ENCODE measurements at places on chromosomes 2 and 18.

- no peak for DNase-seq
These were observed 828.0 kb downstream of the SLC4A3 start for GRCh38 chr2:220455351-220455990.

- DNase-seq, result no peak
These were observed 878.8 kb downstream of the RNF144A start for GRCh38 chr2:7795778-7796563.

- DNase-seq, result no peak
These were observed 37.5 kb upstream of the L3MBTL4 start for GRCh38 chr18:6452194-6452593.

DNA sequence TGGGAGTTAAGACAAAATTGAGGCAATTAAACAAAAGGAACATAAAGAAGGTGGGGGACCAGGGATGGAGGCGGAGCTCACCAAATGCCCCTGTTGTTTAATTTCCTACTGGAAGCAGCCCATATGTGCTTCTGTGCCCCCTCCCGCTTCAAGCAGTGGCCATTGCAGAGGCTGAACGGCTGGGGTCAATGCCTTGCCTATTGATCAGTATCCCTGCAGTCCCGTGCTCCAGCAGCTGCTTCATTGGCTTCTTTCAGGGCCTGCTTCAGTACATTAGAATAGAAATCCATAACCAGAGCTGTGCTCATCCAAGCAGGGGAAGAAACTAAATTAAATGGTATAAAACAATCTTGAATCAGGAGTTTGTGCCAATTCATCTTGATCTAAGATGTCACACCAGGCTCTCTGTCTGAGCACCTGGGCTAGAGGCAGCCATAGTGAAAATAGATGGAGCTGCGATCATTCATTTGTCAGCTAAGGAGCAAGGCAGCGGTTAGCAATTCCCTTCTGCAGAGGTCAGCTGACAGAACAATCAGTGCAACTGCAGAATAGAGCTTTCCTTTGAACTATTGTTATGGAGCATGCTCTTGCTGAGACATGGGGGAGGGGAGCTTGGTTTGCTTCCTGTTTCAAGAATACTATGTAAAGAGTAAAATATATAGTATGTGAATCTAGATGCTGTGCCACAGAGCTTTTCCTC, 222.4 kb downstream of the WDR7 start:
- peak; percentile 46 for DNase-seq

- DNase-seq, result peak; percentile 54
These were observed at the start of gene REEP1 for GRCh38 chr2:86337244-86337835. TSS of gene REEP1 (minus strand) at chr2:86337626. CDS start at chr2:86337510, 116 bp downstream.

DNA sequence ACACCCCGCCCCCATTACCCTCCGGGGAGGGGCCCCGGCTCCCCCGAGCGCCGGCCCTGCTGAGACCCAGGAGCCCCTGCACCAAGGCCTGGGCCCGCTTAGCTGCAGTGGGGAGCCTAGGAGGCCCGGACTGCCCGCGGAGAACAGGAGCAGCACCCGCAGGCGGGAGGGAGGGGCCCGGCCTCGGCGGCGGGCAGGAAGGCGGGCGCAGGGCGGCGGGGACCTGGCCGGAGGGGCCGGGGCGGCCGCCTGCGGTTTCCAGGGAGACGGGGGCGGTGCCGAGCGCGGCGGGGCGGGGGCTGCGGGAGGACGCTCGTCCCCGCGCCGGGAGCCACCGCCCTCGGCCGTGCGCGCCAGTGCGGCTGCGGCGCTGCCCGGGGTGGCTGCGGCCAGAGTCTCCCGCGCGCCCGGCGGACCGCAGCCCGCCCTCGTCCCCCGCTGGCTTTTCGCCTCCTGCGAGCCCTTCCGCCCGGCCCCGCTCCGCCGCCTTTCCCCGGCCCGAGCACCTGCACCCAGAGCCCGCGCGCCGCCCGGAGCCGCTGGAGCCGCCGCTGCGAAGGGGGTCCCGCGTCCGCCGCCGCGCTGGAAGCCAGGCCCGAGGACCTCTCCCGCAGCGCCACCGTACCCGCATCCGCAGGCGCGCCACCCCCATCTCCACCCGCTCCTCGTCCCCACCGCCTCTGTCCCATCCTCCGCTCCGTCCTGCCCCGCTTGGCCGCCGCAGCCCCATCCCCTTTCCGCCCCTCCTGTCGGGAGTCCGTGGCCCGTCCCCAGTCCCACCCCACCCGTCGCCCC, 17.2 kb downstream of the GPC1 start:
- peak; percentile 59 for DNase-seq

DNA sequence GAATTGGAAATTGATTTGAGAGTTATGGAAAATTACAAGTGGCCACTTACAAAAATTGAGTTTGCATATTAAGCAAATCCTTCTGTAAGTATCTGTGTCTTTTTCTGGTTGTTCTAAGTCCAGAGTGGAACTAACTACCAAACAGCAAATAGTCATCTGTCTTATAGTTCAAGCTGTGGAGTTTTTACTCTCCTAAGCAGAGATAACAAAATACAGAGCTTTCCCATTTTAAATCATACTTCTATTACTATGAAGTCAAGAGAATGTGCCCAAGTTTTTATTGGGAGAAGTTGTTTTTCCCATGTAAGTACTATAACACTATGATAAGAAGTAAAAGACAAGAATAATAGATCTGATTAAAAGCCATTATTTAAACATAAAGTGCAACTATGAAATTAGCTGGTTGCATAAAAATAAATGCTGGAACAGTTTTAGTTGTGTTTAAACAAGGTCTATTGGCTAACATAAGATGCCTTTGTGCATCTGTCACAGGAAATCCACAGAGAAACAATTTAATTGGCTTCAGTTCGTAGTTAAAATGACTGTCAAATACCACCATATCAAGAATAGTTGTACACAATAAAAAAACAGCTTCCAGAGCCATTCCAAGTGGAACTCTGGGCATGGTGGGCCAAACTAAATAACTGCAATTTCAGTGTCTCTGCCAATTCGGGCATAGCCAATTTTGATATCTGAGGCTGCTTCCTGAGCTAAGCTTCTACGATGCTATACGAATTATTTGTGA, 1467.4 kb upstream of the NXPH2 start:
- no peak for DNase-seq

Measured in lung microvascular endothelial cell (primary cell).